ENCODE measurements at places on chromosomes 3 and 15. TPM values are rescaled to one million over a fixed set of nuclear protein-coding genes. Genes with fewer than 3 reads are reported as not detected.

Gene SUSD5
- 9.3 TPM for total RNA-seq

Gene ZNF774
- total RNA-seq, result 2.3 TPM

Gene GP5
- 0.06 TPM for total RNA-seq

Gene DUOXA2
- not detected for total RNA-seq

Gene CYP11A1
- total RNA-seq, result not detected

Gene MUC4
- total RNA-seq, result not detected

Gene SETD5
- 25.4 TPM for total RNA-seq

Gene DISP2
- total RNA-seq, result 0.38 TPM

Gene VGLL3
- total RNA-seq, result 0.76 TPM

Gene GOLGA8R
- 1.3 TPM for total RNA-seq

Gene RMDN3
- 36.4 TPM for total RNA-seq

Gene PPP1R14D
- not detected for total RNA-seq

Gene ELL3
- total RNA-seq, result 3.1 TPM

Gene NR1I2
- under 0.01 TPM for total RNA-seq

Gene SPCS1
- total RNA-seq, result 25.7 TPM

Gene C3orf62
- total RNA-seq, result 2.0 TPM

Gene MYZAP
- total RNA-seq, result 53.4 TPM

Gene XXYLT1
- 20.1 TPM for total RNA-seq

Gene SPATA16
- not detected for total RNA-seq

Gene SFMBT1
- total RNA-seq, result 1.8 TPM

Gene C3orf33
- 0.65 TPM for total RNA-seq

All from bladder microvascular endothelial cell (primary cell).